ENCODE measurements at places on chromosomes 16 and 17.

DNA sequence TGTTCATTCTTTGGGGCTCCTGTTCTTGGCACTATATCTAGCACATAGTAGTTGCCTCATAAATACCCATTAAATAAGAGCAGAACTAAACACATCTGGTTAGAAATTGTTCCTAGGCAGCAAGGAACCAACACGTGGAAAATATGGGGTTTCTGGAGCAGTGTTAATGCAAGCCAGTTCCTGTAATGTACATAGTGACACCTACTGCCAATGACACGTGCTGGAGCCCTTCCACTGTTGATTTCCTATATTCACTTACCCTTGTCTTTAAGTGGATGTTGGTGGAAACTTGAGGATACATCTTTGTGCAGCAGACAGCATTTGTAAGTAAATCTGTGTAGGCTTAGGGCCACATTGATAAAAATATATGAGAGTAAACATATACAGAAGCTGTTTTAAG, 1.6 kb upstream of the IRF8 start:
- DNase-seq: no peak

DNA sequence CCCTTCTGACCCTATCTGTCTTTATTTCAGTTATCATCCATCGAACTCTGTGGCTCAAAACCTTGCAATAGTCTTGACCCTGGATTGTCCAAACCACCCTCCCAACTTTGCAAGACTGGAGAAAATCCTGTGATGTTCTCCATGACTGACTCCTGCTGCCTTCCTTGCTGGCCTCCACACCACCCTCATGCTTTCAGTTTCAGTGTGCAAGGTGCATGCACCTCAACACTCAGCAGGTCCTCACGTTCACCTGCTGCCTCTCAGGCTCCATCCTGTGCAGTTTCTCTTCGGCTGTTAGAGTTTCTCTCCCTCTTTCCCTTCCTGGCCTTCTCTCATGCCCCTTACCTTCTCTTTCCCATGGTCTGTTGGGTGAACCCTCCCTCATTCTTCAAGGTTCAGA, 59.4 kb upstream of the ASIC2 start:
- DNase-seq: no peak

GRCh38 chr17:540631-541030, 174.0 kb downstream of the VPS53 start:
- DNase-seq: no peak

- DNase-seq: no peak
Observed at GRCh38 chr17:63294776-63295175, 151.3 kb downstream of the CYB561 start.

DNA sequence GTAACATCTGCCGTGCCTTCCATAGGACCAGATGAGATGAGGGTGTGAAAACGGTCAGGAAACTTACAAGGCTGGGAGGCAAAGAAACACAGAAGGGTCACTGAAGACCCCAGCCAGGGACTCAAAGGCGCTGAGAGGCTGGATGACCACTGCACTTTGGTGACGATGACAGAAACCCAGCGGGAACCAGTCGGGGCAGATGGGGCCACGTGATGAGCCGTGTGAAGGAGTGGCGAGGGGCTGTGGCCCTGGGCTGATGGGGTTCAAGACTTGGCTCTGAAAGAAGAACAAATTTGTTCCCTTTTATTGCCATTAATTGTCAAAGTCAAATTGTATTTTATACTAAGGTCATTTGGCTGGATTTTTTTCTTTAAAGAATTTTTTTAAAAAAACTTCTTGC, 28.6 kb upstream of the ATP2C2 start:
- no peak for DNase-seq

- DNase-seq: no peak
Observed at GRCh38 chr17:37148156-37148555, 199.4 kb downstream of the AATF start.

DNA sequence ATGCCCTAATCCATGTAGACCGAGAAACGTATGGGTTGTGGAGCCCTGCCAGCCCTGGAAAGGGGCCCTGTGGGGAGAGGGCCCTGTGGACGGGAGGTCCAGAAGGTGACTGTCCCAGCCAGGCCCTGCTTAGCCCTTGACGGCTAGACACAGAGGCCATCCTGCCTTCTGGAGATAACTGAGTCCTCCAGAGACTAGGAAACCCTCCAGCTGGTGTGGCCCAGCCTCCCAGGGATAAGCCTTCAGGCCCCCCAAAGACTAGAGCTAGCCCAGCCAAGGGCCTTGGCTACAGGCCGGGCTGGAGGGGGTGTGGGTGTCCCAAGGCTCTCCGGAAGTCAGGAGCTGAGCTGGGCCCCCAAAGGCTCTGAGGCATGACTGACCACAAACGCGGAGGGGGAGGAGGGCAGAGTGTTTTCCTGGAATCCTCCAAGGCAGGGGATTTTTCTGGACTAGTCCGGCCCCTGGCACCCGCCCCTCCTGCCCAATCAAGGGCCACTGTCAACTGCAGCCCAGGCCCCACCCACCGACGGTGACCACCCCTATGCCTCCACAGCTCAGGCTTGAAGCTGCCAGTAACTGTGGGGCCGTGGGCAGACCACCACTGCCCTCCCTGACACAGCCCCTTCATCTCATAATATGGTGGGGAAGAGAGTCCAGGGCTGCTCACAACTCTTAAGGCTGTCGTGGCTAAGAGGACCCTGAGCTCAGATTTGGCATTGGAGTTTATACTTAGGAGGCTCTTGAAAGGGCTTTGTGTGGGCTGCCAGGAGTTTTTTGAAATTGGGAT, 885 bp upstream of the VASN start:
- DNase-seq: no peak

DNA sequence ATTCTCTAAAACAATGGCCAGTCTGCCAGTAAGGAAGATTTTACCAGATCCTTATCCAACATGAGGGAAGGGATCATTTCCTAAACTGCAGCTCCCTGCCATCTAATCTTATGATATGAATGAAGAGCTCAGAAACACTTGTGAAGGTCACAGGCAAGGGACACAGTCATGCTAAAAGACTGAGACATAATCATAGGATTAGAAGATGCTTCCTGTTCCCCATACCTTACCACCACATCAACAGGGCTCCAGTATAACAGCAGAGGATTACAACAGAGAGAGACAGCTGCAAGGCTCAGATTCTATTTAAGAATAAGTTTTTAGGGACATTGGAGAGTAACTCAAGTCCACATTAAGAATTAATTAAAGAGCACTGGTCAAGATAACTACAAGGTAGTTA, 93.3 kb downstream of the BRIP1 start:
- no peak for DNase-seq

DNA sequence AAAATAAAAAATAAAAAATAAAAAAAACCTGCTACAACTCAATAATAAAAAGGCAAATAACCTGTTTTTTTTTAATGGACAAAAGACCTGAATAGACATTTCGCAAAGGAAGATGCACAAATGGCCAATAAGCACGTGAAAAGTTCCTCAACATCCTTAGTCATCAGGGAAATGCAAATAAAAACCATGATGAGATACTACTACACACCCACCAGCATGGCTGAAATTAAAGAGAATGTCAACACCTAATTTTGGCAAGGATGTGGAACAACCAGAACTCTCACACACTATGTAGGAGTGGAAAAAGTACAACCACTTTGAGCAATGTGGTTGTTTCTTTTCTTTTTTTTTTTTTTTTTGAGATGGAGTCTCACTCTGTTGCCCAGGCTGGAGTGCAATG, 24.6 kb downstream of the COG7 start:
- no peak for DNase-seq

DNA sequence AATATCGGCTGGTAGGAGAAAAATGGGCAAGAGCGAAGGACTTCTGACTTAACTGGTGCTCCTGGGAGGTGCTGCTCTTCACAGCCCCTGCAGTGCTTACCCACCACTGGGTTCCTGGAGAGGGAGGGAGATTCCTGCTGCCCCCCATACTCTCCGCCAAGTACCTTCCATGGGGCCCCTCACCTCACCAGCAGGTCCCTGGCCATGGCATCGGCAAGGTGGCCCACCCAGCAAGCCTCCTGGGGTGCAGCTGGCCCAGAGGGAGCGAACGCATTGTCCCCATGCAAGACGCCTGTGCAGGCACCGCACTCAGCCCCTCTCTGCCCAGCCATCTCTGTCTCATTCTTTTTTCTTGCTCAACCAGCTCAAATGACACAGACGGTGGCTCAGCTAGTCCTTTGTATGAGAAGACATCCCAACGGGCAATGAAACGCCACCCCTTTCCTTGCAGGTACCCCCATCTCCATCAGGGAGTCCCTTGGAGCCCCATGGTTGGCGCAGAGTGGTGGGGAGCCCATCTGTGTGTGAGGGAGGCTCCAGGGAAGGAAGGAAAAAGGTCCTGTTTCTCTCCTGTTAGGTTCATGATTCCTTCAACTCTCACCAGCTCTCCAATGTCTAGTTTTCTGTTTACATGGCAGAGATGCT, 9.6 kb upstream of the ALDH3A1 start:
- DNase-seq: no peak

DNA sequence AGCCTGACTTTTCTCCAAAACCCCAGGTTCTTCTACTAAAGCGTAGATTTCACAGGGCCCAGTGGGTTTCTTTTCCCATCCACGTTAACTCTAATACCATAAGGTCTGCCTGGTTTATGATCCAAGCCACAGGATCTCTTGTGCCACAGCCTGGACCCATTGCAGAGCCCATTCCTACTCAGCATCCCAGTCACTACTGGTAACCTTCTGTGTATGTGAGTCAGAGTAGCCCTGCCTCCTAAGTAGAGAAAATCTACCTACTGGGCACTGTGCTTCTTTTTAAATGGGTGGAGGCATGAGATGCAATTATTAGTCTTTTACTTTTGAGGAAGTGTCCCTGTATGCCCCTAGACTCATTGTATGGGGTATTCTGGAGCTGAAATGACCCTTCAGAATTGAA, 13.5 kb downstream of the CCL11 start:
- no peak for DNase-seq

- DNase-seq: no peak
Observed at GRCh38 chr17:18315562-18315922, 449 bp downstream of the SMCR8 start.

GRCh38 chr17:69997332-69997731, 77.7 kb upstream of the KCNJ16 start:
- no peak for DNase-seq

DNA sequence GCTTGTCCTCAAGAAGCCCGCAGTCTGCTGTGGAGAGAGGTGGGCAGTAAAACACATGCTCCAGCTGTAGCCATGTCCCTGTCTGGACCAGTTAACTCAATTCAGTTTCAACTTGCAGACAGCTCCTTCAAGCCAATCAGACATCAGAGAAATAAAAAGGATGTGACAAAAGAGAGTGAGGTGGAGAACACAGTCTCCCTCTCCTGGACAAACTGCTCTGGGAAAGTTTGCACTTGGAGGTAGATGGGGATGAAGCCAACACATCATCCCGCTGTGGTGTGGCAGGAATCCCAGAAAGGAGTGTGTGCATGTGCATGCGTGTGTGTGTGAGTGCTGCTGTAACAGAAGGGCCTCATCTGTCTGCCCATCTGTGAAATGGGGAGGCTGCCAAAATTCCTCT, 358.6 kb upstream of the ASIC2 start:
- no peak for DNase-seq

DNA sequence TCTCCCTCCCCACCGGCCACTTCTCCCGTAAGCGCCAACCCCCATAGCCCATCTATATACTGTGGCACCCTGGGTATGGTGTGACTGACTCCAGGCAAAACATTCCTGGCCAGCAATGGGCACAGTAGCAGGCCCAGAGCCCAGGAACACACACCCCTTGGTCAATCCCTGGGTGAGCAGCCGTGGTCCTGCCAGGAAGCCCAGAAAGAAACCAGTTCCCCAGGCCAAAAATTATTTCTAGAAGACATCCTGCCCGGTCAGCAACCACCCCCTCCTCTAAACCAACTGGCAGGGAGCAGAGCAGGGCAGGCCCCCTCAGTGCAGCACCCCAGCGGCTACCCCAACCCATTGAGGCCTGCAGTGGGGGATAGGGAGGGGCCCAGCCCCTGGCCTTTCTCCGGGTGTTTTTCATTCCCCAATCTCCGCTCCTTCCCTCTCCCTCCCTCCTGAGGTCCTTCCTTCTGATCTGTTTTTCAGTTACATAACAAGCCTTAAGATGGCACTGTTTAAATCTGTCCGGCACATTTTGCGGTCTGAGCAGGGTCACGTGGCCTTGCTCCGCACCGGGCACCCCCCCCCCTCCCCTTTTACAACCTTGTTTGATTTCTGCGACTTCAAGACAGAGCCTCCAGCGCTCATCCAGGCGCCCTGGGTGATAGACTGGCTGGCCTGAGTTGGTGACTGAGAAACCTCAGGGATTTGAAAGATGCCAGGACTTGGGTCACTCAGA, 2.0 kb downstream of the NPTX1 start:
- no peak for DNase-seq

- no peak for DNase-seq
Observed at GRCh38 chr17:74960570-74961342, 11.8 kb downstream of the HID1 start.

Measured in activated gamma-delta T cell treated with anti-CD3 and anti-CD28 coated beads, Interleukin-2, amount 50 U/mL, for 16 hours (primary cell).